ENCODE measurements at places on chromosomes 2 and 18. TPM values are rescaled to one million over a fixed set of nuclear protein-coding genes. Genes with fewer than 3 reads are reported as not detected.
A peak's percentile ranks its signal among the peaks of the same experiment; 100 is the strongest.

DNA sequence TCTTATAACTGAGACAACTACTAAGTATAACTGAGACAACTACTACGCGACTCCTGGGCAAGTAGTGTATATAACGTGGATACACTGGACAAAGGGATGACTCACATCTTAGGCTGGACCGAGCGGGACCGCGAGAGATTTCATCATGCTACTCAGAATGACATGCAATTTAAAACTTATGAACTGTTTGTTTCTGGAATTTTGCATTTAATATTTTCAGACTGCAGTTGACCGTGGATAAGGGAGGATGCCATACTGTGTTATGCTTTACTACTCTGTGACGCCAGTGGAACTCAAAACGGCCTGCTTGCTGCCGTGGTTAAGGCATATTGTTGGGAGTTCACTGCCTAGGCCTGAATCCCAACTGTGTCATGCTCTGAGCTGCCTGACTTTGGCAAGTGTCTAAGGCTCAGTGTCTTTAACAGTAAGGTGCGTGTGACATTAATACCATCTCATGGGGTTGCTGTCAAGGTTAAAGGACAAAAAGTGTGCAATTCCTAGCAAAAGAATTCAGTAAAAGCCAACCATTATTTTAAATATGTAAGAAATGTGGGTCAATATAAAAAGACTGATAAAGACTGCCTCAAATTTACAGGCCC is 64.6 kb downstream of the BMP10 start:
- no peak for DNase-seq

GRCh38 chr2:43490252-43490786 is 105.5 kb downstream of the THADA start:
- DNase-seq: no peak

GRCh38 chr2:215332872-215333595 is 21.2 kb downstream of the ATIC start:
- DNase-seq: no peak

GRCh38 chr2:143284087-143284675 is 155.0 kb downstream of the ARHGAP15 start:
- no peak for DNase-seq

- DNase-seq: peak; percentile 73
Observed at GRCh38 chr18:46641917-46642316, 15.1 kb downstream of the LOXHD1 start.

CGREF1 gene
- total RNA-seq: 0.48 TPM

Data from cardiac septum (tissue), 1 donor.